ENCODE measurements at places on chromosomes 4 and X.

- DNase-seq, result no peak
Measured at GRCh38 chr4:58564695-58565475, 1454.7 kb upstream of the IGFBP7 start.

GRCh38 chr4:153527690-153528089, 61.5 kb downstream of the TMEM131L start:
- DNase-seq, result no peak

DNA sequence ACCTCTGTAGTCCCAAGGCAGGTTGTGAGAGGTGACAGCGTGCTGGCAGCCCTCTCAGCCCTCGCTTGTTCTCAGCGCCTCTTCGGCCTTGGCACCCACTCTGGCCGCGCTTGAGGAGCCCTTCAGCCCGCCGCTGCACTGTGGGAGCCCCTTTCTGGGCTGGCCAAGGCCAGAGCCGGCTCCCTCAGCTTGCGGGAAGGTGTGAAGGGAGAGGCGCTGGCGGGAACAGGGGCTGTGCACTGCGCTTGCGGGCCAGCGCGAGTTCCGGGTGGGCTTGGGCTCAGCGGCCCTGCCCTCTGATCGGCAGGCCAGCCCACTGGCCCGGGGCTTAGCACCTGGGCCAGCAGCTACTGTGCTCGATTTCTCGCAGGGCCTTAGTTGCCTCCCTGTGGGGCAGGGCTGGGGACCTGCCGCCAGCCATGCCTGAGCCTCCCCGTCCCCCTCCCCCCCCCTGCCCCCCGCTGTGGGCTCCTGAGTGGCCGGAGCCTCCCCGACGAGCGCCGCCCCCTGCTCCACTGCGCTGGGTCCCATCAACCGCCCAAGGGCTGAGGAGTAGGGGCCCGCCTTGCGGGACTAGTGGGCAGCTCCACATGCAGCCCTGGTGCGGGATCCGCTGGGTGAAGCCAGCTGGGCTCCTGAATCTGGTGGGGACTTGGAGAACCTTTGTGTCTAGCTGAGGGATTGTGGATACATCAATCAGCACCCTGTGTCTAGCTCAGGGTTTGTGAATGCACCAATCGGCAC, 347.6 kb downstream of the KLHL13 start:
- DNase-seq, result no peak

- no peak for DNase-seq
Measured at GRCh38 chr4:52863324-52863723, 1.2 kb downstream of the RASL11B start.

- DNase-seq, result no peak
Measured at GRCh38 chr4:8283161-8283560, 13.6 kb downstream of the HTRA3 start.

- DNase-seq, result no peak
Measured at GRCh38 chr4:103422467-103423219, 224.5 kb upstream of the CENPE start.

- no peak for DNase-seq
Measured at GRCh38 chr4:87746001-87746400, 53.4 kb upstream of the IBSP start.

- DNase-seq, result no peak
Measured at GRCh38 chrX:153878345-153878744, 7.6 kb downstream of the L1CAM start.

- DNase-seq, result no peak
Measured at GRCh38 chrX:140065961-140066662, 100.8 kb upstream of the CXorf66 start.

GRCh38 chr4:14857981-14858380, 144.3 kb upstream of the CPEB2 start:
- DNase-seq, result no peak

GRCh38 chr4:76545226-76545884, 110.3 kb downstream of the SHROOM3 start:
- DNase-seq, result no peak

GRCh38 chrX:57952320-57952678, 42.0 kb upstream of the ZXDA start:
- DNase-seq, result no peak

DNA sequence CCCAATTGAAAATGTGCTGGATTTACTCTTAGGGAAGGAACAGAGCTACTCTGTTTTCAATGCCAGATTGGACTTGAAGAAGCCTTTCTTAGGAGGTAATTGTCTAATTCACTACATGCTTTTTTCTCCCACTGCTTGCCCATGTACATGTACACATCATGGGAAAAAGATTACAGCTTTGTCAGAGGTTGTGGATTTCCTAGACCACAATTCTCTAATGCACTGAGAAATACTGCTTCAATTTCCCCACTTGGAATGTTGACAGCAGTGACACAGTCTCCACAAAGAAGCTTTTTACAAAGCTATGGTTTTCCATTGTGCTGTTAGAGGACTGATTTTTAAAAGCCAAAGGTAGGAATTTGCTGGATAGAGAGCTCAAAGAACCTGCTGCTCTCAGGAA, 19.5 kb downstream of the ZAR1 start:
- DNase-seq, result no peak

DNA sequence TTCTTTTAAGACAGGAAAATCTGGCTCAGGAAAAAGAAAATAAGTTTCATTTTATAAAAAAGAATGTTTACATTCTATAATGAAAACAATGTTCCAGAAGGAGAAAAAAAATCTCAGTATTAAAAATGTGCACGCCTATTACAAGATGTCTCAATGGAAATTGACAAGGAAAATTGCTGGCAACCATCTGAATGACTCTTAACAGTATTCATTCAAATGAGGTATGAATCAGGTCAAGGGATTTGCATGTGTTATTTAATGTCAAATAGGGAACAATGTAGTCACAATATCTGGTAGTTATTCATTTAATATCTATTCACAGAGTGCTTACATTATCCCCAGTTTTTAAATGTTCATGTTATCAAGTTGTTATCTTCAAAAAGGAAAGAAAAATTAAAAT, 208.4 kb upstream of the TRAM1L1 start:
- no peak for DNase-seq

GRCh38 chr4:87026800-87027495, 92.1 kb downstream of the AFF1 start:
- DNase-seq, result no peak

DNA sequence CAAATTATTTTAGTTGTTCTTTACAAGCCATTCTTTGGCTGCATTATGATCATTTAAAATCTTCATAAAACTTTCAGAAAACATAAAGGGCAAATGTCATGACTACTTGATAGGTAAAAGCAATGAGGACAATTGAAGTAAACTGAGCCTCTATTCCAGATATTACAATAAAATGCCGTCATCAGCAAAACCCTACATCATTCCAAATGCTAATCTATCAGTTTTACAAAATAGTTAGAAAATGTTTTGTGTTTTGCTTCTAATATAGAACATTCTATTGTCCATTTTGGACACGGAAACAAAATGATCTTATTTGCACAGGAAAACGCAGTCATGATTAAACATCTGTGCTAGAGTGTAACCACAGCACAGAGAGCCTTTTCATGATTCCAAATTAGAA, 1330.6 kb upstream of the ADGRL3 start:
- DNase-seq, result no peak

GRCh38 chr4:149031399-149031798, 589.2 kb upstream of the NR3C2 start:
- no peak for DNase-seq

DNA sequence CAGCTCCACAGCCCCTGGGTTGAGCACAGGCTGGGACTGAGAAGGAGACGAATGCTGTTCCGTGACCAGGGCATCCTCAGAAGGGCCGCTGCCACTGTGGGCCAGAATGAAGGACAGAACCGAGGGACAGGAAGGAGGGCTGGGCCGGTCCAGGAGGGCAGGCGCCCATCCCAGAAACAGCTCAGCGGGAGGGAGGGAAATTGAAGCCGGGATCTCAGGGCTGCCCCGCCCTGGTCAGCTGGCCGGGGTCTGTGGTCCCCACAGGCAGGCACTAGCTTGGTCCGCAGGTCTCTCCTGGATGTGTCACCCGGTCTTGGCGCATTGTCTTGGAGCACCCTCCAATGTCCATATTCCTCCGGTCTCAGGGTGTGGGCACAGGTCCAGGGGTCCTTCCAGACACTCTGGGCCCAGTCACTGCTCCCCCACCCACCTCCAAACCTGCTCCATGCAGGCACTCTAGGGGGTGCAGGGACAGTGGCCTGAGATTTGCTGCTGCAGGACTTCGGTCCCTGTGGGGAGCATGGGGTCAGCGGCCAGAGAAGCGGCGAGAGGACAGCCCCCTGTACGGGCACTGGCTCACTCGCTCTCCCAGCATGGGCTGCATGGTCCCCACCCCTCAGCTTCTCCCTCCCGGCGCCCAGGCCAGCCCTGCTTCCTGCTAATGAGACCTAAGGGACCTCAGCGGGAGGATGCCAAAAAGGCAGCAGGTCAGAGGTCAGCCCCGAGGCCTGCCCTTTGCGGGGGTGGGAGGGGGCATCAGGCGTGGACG, 23.9 kb upstream of the MXD4 start:
- no peak for DNase-seq

DNA sequence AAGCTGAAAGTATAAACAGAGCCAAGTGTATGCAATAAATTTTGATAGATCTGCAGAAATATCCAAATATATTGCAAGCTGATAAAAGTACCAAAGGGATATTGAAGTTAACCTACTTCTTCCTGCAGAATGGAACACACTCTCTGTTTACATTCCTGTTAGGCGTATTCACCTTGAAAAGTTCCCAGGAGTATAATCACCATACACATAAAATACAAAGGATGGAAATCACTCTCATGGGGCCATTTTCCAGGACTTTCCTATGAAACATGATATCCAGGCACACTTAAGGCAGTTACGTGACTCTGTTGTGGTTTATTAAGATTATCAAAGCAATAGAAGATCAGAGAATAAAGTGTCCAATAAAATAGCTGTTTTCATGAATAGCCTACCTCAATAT, 1142.3 kb downstream of the NLGN4X start:
- no peak for DNase-seq

DNA sequence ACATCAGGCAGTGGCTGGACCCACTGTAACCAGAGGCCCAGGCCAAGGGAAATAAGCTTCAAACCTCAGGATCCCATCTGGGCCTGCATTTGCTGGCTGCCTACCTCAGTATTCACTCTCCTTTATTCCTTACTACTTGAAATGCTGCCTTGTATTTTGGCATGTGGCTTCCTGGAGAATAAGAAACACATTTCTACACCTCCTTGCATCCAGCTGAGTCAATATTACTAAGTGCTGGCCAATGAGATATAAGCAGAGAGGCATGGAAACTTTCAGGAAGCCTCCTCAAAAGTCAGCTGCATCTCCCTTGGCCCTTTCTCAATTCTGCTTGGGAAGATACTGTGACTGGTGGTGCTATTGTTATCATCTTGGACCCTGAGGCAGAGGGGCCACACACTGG, 59.8 kb upstream of the RELL1 start:
- DNase-seq, result no peak

- no peak for DNase-seq
Measured at GRCh38 chr4:7807351-7807921, 132.2 kb downstream of the AFAP1 start.

DNA sequence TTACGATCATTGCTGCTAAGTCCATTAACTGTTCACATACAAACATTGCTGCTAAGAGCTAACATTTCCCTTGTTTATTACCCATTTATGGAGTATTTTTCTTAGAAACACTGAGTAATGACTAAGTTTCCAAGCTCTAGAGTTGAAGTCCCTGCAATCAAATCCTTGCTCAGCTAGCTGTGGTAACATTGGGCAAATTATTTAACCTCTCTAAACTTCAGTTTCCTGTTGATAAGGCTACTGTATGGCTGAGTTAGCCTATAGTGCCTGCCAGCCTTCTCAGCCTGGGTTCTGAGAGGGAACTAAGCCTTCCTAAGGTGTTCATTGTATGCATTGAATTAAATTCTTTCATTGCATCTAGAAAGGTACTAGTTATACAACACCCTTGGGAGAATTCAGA, 15.2 kb upstream of the SCOC start:
- no peak for DNase-seq

DNA sequence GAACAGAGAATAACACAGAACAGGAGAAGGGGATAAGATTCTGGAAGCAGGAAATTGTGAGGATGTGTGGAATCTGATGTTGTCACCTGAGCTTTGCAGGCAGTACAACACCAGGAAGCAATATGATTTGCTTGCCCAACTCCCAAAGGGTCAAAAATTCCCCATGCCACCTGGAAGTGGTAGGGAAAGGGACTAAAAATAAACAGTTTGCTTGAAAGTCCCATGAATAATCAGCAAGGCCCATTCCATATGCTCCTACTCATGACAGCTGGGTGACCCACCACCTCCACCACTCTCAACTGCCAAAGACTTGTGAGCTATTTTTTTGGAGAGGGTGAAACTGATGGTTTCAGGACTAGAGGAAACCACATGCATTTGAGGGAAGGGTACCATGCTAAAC, 168.4 kb downstream of the KCNIP4 start:
- no peak for DNase-seq

DNA sequence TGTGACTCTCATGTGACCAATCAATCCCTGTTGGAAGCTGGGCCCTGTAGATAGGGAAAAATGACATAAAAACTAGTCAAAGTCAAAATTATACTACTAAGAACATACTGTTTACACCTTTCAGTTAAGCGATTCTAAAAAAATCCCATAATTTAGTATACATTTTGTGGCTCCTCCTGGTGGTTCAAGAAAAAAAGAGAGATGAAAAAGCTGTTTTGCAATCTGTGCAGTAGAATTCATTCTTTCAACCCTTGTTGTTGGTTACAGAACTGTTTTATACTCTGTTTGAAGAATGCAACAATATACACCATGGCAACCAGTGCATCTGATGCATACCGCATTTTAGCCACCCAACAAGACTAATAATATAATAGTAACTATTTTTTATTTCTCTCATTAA, 66.8 kb upstream of the ANK2 start:
- no peak for DNase-seq

- DNase-seq, result no peak
Measured at GRCh38 chrX:154445776-154446175, 1.8 kb downstream of the FAM50A start.

- DNase-seq, result no peak
Measured at GRCh38 chr4:8433136-8433535, 7.4 kb downstream of the ACOX3 start.

- no peak for DNase-seq
Measured at GRCh38 chrX:131725001-131725654, 181.3 kb downstream of the OR13H1 start.

DNA sequence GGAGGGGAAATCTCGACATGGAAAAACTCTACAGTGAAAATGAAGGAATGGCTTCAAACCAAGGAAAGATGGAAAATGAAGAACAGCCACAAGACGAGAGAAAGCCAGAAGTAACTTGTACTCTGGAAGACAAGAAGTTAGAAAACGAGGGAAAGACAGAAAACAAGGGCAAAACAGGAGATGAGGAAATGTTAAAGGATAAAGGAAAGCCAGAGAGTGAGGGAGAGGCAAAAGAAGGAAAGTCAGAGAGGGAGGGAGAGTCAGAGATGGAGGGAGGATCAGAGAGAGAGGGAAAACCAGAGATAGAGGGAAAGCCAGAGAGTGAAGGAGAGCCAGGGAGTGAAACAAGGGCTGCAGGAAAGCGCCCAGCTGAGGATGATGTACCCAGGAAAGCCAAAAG, 1.3 kb downstream of the TCEAL4 start:
- DNase-seq, result no peak

- DNase-seq, result no peak
Measured at GRCh38 chrX:139831675-139832456, 101.0 kb downstream of the ATP11C start.

- DNase-seq, result no peak
Measured at GRCh38 chrX:41472231-41472815, 25.2 kb downstream of the NYX start.
